ENCODE measurements at places on chromosomes 11 and 22.

GRCh38 chr11:83682611-83682973, 396.4 kb upstream of the CCDC90B start:
- no peak for DNase-seq

- no peak for DNase-seq
Observed at GRCh38 chr11:75782540-75783263, 14.1 kb downstream of the DGAT2 start.

DNA sequence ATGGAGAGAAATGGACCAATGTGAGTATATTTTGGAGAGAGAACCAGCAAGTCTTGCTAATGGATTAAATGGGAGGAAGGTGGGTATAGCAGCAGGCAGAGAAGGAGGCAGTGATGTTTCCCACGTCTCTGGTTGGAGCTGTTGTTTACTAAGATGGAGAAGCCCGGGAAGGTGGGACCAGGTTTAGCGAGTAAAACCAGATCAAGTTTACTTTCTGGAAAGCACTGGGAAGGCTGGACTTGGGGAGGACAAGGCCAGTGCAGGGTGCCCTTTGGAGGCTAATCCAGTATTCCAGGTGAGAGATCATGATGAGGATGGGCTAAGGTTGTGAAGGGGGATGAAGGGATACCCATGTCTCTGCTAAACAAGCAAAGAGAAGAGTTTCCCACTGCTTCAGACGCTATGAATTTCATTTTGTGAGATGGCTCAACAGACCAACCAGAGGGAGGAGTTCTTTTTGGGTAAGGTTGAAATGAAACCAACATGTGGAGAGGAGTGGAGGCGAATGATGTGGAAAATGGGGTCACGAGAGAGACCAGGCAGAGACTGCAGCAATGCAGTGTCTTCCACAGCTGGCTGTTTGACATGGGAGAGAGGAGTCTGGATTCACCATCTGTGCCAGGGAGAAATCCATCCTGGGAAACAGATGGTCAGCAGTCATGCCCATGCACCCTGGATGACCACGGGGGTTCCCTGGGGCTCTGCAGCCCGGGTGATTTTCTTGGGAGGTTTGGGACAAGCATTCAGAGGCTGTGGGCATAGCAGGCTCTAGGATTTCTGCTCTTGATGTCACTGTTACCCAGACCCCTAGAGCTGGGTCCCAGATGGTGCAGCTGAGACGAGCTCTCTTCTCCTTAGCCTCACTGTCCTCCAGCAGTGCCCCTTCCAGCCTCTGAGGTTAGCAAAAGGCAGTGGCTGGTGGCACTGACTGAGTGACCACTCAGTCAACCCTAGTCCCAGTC, 24.9 kb downstream of the COMMD9 start:
- DNase-seq, result no peak

GRCh38 chr11:984546-984945, 52.0 kb downstream of the MUC6 start:
- no peak for DNase-seq

- peak; percentile 18 for DNase-seq
Observed at GRCh38 chr11:71080239-71081097, 171.9 kb downstream of the SHANK2 start.

DNA sequence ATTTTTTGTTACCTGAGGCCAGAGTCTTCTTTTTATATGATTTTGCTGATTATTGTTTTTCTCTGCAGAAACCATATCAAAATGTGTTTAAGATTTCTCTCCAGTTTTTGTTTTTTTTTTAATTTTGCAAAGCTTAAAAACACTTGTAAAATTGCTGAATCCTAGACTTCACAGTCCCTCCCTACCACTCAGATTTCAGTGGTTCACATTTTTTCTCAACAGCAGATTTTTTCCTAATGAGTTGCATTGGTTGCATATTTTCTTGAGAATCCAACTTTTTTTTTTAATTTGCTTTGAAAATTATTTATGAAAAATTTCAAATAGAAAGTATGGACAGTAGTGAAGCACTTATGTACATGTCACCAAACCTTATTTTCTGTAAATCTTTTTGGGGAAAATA, 5.8 kb downstream of the ARL14EP start:
- DNase-seq, result no peak

GRCh38 chr22:42880815-42881214, 23.7 kb upstream of the ARFGAP3 start:
- no peak for DNase-seq

DNA sequence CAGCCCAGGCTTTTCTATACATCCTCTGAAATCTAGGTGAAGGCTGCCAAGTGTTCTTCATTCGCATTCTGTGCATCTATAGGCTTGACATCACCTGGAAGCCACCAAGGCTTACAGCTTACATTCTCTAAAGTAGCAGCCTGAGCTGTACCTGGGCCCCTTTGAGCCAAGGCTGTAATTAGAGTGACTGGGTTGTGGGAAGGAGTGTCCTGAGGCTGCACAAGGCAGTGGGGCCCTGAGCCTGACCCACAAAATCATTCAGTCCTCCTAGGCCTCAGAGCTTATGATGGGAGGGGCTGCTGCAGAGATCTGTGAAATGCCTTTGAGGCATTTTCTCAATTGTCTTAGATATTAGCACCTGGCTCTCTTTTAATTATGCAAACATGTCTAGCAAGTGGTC, 33.0 kb upstream of the RDX start:
- no peak for DNase-seq

DNA sequence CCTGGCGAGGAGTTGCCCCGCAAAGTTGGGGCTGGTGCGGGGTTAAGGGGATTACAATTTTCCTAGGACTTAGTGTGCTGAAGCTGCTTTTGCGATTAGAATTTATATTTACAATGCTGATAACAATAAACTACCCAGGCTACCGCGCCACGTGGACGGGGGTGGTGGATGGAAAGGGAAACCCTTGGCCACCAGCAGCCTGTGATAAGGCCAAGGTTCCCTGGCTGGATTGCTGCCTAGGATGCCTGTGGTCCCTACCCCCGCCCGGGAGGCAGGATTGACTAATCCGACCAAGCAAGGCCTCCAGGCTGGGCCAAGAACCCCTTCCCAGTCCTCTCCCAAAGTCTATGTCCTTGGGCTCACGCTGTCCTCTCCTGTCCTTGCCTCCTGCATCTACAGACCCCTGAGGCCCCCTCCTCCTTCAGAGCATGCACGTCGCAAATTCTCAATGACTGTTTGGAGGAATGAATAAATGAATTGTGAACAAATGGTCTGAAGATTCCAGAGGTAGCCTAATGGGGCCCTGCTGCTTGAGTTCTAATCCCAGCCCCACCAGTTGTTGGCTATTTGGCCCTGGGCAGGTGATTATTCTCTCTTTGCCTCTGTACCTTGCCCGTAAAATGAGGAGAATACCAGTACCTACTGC, 7.6 kb upstream of the CHKA start:
- DNase-seq, result no peak
